ENCODE measurements at places on chromosomes 7 and 10.
A peak's percentile ranks its signal among the peaks of the same experiment; 100 is the strongest.

DNA sequence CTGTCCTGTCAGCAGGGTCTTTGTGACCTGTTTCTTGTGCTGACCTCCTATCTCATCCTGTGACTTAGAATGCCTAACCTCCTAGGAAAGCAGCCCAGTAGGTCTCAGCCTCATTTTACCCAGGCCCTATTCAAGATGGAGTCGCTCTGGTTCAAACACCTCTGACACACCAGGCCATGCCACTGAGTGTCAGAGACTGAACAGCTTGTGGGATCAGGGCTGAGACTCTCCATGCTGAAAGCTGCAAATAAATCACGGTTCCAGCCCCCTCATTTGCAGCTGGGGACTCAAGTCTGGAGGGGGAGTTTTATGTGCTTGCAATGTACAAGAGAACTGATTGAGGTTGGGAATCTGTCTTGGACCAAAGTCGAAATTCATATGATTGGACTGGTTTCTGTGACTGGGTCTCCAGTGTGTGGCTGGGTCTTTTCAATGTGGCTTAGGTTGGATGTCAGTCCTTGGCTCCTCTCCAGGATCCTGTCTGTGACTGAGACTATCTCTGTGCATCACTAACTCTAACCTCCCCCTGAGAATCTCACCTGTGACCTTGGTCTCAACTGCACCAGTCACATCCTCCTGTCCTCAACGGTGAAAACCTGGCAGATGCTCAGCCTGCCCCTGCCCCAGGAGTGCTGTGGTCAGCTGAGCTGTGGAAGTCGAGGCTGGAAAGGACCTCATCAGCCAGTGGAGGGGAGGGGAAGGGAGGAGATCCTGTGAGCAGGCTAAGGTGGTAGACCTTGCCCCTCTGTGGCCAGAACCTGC, 11.7 kb downstream of the PRF1 start:
- DNase-seq: no peak

DNA sequence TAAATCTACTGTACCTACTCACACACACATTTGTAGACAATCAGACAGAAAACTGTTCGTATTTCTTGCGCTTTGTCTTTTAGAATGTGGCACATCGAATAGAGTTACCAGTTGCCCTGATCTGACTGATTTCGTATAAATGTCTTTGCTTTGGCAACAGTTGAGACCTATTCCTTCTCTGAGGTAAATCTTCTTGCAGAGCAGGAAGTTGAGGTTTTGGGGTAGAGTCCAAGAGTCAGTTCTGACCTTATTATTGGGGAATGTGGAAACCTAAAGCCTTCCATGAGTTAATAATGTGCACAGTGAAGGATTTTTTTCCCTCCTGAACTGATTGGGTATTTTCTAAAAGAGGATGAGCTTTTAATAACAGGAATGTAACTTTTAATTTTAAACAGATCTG, 135.3 kb downstream of the KIAA1217 start:
- DNase-seq: no peak

GRCh38 chr7:108480311-108480710, 24.1 kb upstream of the NRCAM start:
- DNase-seq: no peak

DNA sequence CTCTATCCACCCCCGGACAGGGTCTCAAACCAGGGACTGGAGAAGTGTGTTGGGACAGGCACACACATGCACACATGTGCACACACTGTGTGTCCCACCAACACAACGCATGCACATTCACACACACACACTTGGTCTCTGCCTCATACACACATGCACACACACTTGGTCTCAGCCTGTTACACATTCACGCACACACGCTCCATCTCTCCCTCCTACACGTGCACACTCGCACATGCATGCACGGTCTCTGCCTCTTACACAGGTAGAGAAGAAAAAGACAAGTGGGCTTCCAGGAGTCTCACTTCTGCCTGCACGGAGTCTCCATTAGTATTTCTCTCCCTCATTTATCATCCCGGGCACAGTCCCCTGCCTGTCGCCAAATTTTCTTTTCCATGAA, 171.2 kb downstream of the EBF3 start:
- DNase-seq: no peak

DNA sequence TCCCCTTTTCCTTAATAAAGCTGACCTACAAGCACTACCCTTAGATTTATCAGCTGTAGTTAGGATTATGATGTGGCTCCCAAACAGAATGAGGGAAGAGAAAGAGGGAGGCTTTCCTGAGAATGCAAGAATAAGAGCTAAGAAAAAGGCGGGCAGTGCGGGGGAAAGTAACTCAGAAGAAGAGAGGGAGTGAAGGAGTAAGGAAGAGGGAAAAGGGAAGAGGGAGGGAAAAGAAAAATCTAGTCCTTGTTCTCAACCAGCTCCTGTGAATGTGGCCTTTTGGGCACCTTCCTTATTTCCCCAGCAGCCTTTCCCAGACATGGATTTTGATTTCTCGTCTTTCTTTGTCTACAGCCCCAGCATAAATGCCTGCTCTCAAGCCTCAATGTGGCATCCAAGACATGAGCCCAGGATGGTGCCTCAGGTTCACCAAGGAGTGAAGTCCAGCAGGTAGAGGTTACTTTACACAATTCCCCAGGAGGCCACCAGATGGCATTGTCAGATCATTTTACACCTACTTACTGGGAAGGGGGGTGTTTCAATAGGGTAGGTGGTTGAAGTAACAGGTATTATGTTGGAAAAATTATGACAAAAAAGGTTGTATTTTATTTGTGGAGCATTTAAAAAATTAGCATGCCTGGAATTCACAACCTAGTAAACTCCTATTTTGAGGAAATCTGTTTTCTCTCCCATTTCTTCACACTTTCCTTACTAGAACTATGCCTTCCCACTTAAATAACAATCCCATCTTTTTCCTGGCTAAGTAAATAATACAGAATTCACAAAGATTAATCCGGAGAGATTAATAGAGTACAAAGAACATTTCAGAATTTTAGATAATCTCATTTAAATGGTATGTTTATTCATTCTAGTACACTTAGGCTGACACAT, 106.5 kb downstream of the HTR7 start:
- peak; percentile 69 for DNase-seq

DNA sequence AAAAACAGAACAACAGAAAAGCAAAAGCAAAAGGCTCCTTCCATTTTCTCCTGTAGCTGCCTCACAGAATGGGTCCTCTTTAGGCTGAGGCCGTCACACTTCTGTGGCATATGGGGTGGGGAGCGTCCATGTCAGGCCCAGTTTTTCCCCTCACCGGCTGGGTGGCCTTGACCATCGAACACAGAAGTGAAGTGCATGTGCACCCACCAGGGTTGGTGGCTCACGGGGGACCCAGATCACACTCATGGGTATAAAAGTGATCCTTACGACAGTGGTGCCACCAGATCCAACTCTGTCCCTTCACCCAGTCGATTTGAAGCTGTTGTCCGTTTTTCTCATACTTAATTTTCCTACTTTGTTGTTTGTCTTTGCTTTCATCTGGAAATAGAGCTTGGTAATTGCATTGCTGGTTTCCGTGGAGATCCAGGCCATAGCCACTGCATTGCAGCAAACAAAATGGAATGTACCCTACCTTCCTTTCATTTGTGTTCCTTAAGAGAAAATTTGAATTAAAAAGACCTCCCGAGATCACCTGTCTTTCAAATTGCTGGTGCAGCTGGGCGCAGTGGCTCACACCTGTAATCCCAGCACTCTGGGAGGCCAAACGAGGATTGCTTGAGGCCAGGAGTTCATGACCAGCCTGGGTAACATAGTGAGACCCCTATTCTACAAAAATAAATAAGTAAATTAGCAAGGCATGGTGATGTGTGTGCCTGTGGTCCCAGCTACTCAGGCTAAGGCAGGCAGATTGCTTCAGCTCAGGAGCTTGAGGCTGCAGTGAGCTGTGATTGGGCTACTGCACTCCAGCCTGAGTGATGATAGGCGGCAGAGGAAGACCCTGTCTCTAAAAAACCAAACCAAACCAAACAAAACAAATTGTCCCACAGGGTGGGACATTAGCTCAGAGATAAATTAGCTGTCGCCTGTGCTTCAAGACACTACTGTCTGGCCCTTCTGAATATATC, 10.7 kb upstream of the GJD4 start:
- no peak for DNase-seq

- DNase-seq: peak; percentile 63
Observed at GRCh38 chr7:41955893-41956675, 253.2 kb upstream of the INHBA start.

- no peak for DNase-seq
Observed at GRCh38 chr7:50189371-50189770, 96.3 kb upstream of the ZPBP start.

- no peak for DNase-seq
Observed at GRCh38 chr10:104049504-104050250, 36.0 kb downstream of the COL17A1 start.

GRCh38 chr7:140004672-140005071, 58.1 kb downstream of the PARP12 start:
- DNase-seq: no peak

- DNase-seq: no peak
Observed at GRCh38 chr10:67770537-67770936, 67.5 kb downstream of the DNAJC12 start.

DNA sequence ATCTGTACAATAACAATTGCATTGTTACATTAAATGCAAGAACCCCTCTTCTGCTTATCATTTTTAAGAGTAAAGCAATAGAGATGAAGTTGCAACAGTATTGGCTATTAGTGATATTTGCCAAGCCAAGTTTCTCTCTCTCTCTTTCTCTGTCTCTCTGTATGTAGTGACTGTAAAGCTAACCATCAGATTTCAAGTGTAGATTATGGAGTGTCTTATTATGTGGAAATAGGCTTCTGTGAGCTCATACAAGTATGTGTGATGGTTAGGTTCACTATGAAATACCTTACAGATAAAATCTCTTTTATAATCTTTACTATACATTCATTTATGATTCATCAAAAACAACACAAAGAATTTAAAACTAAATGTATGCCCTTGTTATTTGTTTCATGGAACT, 28.6 kb upstream of the NRP1 start:
- DNase-seq: no peak

GRCh38 chr7:17234030-17234397, 64.4 kb upstream of the AHR start:
- no peak for DNase-seq

GRCh38 chr10:131418681-131419080, 107.2 kb upstream of the TCERG1L start:
- DNase-seq: no peak

GRCh38 chr10:107618504-107618994, 454.0 kb upstream of the SORCS1 start:
- no peak for DNase-seq

DNA sequence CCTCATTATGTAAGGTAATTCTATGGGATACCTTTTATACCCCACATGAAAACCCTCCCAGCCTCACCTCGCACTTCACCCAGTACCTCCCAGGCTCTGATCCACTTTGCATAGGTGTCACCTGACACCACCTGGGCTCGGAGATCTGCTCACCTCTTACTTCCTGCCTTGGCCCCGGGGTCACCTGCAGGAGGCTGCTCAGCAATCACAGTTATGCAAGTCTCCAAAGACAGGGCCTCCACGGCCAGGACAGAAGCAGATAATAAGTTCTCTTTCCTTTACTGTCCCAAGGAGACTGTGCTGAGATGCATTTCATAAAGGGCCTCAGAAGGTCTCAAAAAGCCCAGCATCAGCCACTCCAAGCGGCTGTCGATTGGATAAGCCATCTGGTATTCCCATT, 112.4 kb upstream of the PPP2R2D start:
- no peak for DNase-seq

DNA sequence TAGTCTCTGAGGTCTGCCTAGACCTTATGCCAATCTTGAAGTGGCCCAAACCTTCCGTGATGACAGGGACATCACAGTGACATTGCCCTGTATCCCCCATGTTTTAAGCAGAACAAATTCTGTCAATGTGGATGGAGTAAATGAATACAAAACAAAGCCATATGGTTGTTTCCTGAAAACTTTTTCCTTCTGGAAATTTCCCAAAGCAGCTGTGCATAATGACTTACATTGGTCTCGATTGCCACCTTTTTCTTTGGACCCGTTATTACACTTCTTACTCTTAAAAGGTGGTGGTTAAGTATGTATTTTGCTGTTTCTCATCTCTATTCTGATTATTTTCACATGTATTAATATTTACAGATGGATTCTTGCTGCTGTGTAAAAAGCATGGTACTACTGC, 411.2 kb upstream of the KLF6 start:
- no peak for DNase-seq

- DNase-seq: no peak
Observed at GRCh38 chr10:13390604-13391522, 42.8 kb upstream of the SEPHS1 start.

DNA sequence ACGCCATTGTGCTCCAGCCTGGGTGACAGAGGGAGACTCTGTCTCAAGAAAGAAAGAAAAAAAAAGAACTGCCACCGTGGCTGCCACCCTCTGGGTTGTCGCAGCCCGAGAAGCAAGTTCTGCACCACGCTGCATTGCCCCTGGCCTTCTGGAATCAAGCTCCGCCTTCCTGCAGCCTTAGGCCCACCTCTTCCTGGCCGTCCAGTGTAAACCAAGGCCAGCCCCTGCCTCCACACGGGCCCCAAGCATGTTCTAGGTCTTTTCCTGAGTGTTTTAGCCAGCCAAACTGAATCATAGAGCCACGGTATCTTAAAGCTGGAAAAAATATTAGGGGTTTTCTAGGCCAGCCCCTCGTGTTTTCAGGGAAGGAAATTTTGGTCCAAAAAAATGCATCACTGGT, 188.9 kb downstream of the CCDC3 start:
- DNase-seq: no peak

DNA sequence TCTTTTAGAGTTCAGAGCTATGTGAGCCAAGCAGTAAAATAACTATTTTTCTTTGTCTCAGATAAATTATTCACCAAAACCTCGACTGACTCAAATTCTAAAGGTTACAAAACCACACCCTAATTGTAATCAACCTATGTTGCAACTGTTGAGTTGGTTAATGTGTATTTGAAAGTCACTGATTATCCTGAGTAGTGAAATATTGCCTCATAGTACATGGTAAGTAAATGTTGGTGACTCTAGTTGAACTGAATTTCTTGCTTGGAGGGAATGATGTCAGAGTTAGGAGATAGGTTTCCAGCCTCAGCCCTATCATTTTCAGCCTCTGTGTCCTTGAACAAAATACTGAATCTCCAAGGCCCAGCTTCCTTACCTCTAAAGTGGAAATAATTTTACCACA, 3.0 kb upstream of the CYP2C18 start:
- no peak for DNase-seq

DNA sequence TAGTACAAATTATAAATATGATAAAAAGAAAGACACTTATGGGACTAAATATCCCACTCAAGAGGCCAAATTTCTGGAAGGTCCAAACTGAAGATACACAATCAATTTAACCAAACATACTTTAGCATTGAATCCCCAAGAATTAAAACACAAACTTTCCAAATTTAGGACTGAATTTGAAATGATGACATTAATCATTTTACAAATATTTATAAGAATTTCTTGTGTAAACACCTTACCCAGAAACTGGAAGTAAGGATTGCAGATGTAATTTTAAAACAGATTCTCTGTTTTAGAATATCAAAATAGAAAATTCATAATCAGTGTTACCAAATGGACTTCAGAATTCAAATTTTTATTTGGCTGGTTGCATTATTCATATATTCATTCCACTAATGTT, 588.2 kb upstream of the KCND2 start:
- DNase-seq: no peak

- DNase-seq: no peak
Observed at GRCh38 chr7:130227883-130228575, 20.4 kb downstream of the SSMEM1 start.

- no peak for DNase-seq
Observed at GRCh38 chr10:4947635-4948596, 15.3 kb upstream of the AKR1C1 start.

Measured in WERI-Rb-1 (cell line).